NCI-H1930 (cell line): ENCODE measurements at places on chromosomes 3 and 15.

- DNase-seq = no peak
Observed at GRCh38 chr15:78182821-78183220, 33.7 kb downstream of the IDH3A start.

- no peak for DNase-seq
Observed at GRCh38 chr3:13199899-13200451, 126.7 kb upstream of the IQSEC1 start.

- no peak for DNase-seq
Observed at GRCh38 chr3:122689587-122689986, 8.9 kb downstream of the PARP14 start.

DNA sequence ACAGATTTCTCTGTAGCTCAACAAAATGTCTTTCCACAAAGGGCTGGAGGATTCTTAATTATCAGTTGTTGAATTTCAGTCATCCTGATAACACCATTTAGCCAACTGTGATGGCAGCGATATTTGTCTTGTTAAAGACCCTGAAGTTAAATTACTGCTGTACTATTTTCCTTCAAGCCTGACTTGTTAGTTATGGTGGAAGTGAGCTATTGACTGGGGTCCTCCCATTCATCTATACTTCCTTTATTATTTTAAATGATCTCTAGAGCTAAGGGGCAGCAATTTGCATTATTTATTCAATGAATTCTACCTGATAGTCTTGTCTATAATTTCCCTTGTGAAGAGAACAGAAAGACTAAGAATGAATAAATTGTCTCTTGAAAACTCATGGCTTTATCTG, 64.1 kb downstream of the RBMS3 start:
- no peak for DNase-seq

DNA sequence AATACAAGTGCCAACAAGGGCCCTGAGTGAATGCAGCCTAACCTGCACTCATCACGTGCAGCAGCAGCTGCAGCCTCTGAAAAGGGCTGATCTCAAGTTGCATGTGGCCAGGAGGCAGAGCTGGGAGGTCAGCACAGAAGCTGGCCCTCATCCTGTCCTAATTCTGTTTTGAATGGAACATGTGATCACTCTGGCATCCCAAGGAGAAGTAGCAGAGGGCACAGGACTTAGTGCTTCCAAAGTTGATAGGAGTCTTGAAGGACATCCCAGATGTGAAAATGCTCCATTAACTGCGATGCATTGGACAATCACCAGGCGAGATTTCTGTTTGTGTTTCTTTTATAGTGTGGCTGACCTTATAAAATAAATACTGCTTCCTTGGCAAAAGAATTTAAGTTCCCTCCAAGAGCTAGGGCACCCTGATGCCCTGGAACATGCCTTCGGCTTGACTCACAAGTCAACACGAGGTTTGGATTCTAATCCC, 31.6 kb upstream of the STAG1 start:
- DNase-seq = no peak

DNA sequence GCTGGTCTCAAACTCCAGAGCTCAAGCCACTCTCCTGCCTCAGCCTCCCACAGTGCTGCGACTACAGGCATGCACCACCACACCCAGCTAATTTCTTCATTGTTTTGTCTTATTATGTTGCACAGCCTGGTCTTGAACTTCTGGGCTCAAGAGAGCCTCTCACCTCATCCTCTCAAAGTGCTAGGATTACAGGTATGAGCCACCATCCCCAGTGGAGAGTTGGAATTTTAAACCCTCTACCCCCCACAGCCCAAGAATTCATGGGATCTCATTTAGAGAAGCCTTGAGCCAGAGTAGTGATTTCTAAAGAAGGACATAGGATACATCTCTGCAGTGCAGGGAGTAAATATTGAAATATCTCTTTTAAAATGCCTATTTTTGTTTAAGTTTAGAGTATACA, 221.1 kb downstream of the CACNA2D3 start:
- no peak for DNase-seq

- no peak for DNase-seq
Observed at GRCh38 chr3:147755310-147755709, 346.1 kb downstream of the ZIC1 start.

GRCh38 chr3:1495466-1495865, 402.6 kb downstream of the CNTN6 start:
- no peak for DNase-seq

DNA sequence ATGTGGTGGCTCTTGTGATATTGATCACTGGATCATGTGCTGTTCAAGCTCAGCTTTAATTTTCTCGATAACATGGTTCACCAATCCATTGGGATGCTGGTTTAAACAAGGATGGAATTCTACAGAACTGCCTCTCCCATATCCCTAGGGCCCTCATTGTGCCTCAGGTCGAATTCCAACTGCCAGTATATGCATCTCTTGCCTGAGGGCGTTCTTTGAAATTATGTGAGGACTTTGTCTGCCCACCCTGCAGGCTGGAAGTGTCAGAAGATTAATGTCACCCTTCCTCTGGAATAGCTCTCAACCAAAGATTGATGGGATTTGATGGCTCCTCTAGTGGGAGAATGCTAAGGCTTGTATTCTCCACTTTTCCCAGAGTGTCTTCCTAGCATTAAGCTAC, 175.6 kb upstream of the GALNT15 start:
- no peak for DNase-seq

DNA sequence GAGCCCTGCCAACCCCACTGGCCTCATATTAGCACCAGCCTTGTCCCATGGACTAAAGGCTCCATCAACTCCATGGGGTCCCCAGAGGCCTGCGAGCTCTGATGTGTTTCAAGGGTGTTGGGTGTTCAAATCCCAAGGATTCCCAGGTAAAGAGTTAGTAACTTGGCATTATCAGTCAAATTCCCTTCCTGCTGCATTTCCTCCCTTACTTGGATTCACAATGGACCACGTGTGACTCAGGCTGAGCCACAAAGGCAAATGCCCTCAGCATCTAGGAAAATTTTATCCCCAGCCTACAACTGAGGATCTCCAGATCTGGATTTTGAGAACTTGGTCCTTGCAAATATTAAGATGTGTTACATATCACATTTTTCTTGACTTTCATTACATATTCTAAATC, 58.8 kb downstream of the GADL1 start:
- no peak for DNase-seq

DNA sequence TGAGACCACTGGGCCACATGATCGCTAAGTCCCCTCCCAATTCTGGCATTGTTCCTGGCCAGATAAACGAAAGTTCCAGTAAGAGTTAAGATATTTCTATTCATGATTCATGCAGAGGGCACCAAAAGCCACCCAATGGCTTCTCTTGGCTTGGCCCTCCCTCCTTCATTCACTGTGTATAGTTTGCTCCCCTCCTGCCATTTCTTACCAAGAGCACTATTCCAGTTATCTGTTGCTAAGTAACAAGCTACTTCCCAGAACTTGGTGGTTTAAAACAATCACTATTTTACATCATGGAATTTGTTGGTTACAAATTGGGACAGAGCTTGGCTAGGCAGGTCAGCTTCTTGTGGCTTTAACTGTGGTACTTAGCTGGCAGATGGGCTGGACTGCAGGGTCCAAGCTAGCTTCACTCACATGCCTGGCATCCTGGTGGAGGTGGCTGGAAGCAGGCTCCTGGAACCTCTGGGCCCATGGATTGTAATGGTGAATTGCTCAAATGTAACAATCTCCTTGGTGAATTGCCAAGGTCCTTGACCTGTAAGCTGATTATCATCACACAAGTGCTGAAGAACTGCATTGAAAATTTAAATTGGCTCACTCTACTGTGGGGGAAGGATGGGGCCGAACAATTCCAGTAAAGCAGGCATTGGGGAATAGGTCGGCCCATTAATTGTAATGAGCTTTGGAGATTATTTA, 16.6 kb downstream of the EAF1 start:
- DNase-seq = no peak

- no peak for DNase-seq
Observed at GRCh38 chr3:125062904-125063618, 7.3 kb upstream of the HEG1 start.

DNA sequence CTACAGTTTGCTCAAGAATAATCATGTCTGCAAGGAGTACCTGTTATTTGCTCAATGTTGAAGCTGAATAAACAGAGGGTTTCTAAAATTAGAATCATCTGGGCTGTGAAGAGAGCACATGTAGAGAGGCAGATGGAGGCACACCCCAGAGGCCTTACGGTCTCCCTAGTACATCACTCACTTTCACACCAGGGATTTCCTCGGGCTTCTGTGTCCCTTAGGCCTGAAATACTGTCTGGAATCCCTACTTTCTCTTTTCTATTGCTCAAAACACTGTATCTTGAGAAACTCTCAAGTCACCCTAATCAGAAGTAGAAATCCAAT, 473.7 kb upstream of the ROBO2 start:
- no peak for DNase-seq

DNA sequence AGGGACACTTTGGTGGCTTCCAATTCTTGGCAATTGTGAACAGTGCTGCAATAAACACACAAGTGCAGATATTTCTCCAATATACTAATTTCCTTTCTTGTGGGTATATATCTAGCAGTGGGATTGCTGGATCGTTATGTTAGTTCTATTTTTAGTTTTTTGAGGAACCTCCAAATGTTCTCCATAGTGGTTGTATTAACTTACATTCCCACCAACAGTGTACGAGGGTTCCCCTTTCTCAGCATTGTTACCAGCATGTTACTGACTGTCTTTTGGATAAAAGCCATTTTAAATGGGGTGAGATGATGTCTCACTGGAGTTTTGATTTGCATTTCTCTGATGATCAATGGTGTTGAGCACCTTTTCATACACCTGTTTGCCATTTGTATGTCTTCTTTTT, 92.8 kb downstream of the DAPK2 start:
- no peak for DNase-seq

GRCh38 chr3:121957674-121958415, 63.6 kb downstream of the SLC15A2 start:
- DNase-seq = no peak

- no peak for DNase-seq
Observed at GRCh38 chr3:10600296-10600714, 94.9 kb upstream of the ATP2B2 start.

GRCh38 chr3:151265866-151266265, 12.5 kb downstream of the P2RY14 start:
- DNase-seq = no peak

GRCh38 chr15:94237903-94238302, 6.5 kb downstream of the MCTP2 start:
- no peak for DNase-seq

GRCh38 chr3:110164632-110165369, 827.5 kb upstream of the DPPA4 start:
- DNase-seq = no peak

DNA sequence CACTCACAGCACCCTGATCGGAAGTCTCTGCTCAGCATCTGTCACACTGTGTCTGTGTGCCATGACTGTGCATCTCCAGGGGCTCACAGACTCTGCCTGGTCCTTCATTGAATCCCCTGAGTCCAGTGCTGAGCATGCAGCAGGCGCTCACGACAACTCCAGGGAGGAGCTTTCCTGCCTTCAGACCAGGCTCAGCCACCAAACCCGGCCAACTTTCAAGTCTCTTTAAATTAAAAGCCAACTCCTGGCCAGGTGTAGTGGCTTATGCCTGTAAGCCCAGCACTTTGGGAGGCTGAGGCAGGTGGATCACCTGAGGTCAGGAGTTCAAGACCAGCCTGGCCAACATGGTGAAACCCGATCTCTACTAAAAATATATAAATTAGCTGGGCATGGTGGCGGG, 24.2 kb downstream of the GRAMD2A start:
- no peak for DNase-seq

GRCh38 chr15:70033529-70034140, 64.1 kb downstream of the TLE3 start:
- DNase-seq = no peak

DNA sequence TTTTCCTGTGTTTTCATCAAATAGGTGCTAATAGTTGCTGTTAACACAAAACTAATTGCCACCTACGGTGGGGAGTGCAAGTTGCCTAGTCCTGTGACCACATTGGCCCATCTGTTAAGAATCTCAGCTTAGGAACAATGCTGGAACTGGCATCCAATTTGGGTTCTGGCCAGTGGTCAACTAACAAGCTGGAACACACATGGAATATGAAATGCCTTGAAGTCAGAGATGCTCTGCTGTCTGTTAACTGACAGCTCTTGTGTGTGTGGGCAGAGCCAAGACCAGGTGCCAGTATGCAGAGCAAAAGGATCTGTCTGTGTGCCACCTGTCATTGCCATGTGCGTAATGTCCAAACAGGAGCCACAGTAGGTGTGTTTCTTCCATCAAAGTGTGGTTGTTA, 460.8 kb downstream of the ROBO2 start:
- DNase-seq = no peak

GRCh38 chr3:129648391-129648790, 41.9 kb upstream of the PLXND1 start:
- DNase-seq = no peak

GRCh38 chr15:89898614-89899294, 5.0 kb upstream of the AP3S2 start:
- DNase-seq = no peak

- DNase-seq = no peak
Observed at GRCh38 chr3:46348823-46349482, 5.0 kb upstream of the CCR2 start.

DNA sequence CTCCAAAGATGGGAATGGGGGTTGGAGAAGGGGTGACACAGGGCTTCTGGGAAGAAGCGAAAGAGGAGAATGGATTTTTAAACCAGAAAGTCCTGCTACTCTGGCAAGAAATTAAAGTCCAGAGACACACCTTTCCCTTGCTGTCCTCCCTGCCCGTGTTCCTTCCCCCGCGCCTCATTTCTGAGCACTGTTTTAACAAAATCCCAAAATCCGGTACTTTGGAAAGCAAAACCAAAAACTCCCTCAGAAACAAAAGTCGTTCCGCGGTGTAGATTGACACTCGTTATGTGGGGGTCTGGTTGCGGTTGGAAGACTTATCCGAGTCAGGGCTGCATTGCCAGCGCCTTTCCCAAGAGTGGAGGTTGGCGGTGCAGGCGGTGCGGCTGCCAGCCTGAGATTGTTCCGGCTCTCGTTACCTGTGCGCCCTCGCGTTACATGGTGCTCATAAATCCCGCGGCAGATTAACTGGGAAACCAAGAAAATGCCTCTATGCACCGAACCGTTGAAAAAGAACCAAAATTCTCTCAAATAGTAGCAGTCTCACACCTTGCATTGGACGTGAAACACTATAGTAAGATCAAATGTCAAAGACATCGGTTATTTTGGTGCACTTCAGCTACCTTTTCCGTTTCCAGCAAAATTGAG, 217.7 kb downstream of the MEIS2 start:
- DNase-seq = no peak

DNA sequence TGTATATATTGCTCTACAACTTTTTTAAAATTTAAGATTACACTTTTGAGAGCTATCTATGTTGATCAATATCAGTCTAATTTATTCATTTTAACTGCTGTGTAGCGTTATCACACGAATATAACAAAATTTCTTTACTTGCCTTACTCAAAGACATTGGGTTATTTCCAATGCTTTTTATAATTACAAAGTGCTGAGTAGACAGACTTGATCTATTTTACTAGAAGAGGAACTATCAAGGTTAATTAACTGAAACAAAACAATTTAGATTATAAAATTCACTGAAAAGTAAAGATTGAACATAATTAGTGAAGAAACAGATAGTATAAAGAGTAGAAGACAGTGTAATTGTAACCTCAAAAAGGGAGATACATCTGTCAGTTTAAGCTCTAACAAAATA, 105.5 kb downstream of the TGFBR2 start:
- no peak for DNase-seq
